IPS DF 19.7 (cell line): ENCODE measurements at places on chromosomes 13 and 19.

DNA sequence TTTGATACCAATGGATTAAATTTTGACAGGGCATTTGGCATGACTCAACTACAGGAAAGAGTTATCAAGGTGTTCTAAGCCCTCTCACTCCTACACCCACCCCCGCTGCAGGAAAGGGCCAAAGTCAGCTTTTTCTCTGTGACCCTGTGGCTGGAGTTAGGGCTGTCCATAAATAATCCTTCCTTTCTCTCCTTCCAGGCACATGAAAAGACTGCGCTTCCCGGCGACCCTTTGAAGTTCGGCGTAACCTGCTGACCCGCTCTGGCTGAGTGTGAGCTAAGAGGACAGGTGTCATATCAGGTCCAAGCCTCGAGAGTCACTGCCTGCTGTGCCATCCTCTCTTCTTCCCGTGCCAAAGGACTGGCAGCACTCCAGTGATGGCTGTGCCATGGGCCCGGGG lies 25.6 kb downstream of the ZNF114 start:
- DNase-seq = no peak

- DNase-seq = peak; percentile 40
Measured at GRCh38 chr19:35352448-35353304, 5.0 kb downstream of the FFAR1 start.

DNA sequence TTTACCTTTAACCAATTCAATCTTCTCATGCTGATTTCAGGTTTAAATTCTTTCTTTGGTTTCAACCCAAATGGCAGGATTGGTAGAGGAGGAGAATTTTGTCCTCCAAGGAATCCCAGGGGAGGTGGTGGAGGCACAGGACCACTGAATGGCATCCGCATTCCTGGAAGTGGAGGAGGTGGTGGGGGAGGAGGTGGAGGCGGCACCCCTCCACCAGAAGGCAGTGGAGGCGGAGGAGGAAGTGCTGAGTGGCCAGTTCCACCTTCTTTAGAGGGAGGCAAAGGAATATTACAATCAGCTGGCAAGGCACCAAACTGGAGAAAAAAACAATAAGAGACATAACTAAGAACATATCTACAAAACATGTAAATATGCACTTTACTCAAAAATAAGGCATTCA lies 192.9 kb downstream of the DIAPH3 start:
- no peak for DNase-seq

GRCh38 chr19:49889687-49890348 lies 6.9 kb downstream of the IL4I1 start:
- no peak for DNase-seq

DNA sequence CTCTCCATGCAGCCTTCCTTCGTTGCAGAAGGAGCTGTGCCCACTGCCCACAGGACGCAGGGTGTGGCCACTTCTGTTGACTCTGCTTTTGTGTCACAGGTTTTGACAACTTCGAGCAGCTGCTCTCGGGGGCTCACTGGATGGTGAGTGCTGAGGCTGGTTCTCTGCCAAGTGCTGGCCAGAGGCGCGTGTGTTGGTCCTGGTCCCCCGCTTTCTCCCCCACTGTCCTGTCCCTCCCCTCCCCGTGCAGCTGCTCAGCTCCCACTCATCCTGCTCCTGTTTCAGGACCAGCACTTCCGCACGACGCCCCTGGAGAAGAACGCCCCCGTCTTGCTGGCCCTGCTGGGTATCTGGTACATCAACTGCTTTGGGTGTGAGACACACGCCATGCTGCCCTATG lies 10.6 kb upstream of the PDCD2L start:
- no peak for DNase-seq

GRCh38 chr13:96474181-96474557 lies 384.3 kb downstream of the HS6ST3 start:
- DNase-seq = no peak

GRCh38 chr19:35712567-35713505 lies 5.0 kb upstream of the KMT2B start:
- no peak for DNase-seq

GRCh38 chr13:103101500-103101899 lies 35.3 kb upstream of the SLC10A2 start:
- DNase-seq = no peak

DNA sequence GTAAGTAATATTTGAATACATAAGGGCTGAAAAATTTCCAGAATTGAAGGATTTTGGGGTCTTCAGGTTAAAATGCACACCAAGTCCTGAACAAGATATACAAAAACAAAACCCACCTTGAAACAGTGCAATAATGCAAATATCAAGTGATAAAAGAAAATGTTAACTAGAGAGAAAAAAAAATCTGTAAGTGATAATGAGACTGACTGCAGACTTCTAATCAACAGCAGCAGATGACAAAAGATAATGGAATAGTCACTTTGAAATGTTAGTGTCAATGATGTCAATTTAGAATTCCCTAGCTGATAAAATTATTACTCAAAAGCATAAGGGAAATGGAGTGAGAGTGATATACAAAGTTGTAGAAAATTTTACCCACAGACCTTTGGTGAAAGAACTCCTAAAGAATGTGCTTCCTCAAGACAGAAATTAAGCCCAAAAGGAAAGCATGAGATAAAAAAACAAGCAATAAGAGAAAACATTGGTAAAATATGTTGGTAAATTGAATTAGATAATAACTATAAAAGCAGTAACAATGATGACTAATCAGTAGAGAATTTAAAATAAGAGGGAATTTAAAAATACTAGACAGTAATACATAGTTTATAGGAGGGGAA lies 12.4 kb upstream of the DGKH start:
- no peak for DNase-seq

DNA sequence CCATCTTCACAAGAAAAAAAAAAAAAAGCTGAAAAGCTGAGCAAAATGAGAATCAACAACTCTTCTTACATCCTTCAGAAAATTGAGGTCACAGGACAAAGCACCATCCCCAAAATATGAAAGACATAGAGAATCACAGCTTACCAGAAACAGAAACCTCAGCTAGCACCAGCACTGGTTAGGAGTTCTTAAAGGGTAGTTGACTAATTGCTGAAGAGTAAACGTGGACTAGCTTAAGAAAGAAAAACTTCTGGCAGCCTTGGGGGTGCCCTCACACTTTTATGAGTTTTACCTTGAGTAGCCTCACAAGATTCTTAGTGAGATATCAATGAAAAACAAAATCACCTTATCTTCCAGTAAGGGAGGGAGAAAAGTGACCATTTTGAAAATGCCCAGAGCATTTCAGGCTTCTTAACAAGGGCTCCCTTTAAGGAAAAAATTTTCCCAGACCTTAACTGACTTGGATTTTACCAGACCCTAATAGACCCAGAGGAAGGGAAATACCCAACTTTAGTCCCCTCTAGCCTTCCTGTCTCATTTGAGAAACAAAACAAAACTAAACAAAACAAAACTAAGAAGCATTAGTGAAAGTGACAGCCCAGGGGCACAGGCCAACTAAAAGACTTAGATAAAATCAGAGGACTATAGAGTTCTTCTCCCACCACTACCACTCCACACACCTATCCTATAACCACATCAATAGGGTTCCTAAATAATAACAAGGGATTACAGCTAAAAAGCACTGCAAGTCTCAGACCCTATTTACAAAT lies 888.6 kb downstream of the DIAPH3 start:
- DNase-seq = no peak
